ENCODE measurements at places on chromosomes 4 and X.

DNA sequence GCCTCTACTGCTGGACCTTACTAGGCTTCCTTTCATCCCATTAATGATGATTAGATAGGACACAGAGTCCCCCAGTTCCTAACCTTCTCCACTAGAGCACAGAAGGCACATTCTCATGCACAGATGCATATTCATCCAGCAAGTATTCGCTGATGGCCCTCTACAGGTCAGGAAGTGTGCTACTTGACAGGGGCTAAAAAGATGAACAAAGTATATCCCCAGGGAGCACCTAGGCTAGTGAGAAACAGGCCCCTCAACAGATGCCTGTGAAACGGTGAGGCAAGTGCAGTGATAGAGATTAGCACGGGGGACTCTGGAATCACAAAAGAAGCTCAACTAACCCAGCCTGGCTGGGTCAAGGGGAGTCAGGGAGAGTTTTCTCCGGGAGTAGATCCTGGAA lies 95.8 kb downstream of the MGST2 start:
- DNase-seq = no peak

- DNase-seq = no peak
Measured at GRCh38 chrX:123476611-123477219, 256.1 kb downstream of the THOC2 start.

GRCh38 chr4:155569960-155570515 lies 96.6 kb upstream of the GUCY1A1 start:
- no peak for DNase-seq

DNA sequence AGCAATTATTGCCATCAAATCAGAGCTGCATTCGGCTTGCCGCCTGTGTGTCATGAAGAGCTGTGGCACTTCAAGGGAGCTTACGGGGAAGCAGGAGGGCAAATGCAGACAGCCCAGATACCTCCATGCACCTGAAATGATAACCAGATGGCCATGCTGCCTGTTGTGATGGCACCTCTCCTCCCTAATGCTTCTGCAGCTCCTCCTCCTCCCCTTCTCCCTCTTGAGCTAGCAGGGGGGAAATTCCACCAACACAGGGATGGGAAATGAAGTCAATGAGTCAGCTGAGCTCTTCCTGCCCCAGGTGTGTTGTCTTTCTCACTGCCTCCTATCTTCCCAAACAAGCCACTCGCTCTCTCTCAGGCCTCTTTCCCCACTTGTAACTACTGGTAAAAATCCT lies 565.0 kb downstream of the BCOR start:
- DNase-seq = no peak

DNA sequence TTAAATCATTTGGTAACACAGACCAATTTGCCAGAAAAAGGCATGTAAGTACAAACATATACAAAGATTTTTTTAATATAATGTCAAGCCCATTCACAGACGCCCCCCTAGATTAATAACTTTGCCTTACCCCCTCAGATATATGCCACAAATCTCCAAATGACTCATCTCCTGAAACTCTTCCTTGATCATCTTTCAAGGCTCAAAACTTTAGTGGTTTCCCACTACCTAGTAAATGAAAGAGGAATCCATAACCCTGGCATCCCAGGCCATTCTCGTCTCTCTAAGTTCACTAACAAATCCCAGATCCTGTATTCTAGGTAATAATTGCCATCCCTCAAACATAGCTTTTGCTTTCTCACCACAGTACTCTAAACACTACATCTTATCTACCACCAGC lies 61.9 kb downstream of the PRSS12 start:
- DNase-seq = no peak

- DNase-seq = no peak
Measured at GRCh38 chrX:20498851-20499635, 232.3 kb upstream of the RPS6KA3 start.

DNA sequence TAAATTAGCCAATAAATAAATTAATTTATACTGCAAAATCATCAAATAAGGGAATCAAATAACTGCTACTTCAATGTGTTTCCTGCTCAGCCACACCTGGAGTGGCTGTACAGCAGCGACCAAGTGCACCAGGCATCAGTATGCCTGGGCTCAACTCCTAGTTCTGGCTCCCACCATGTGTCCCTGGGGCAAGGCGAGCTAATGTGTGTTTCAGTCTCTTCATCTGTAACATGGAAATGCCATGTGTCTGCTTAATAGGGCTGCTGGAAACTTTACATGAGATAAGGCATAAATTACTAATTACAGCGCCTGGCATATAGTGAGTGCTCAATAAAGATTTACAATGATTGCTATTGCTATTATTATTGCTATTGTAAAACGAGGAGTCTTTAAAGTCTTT lies 109.1 kb upstream of the PDLIM3 start:
- DNase-seq = no peak

DNA sequence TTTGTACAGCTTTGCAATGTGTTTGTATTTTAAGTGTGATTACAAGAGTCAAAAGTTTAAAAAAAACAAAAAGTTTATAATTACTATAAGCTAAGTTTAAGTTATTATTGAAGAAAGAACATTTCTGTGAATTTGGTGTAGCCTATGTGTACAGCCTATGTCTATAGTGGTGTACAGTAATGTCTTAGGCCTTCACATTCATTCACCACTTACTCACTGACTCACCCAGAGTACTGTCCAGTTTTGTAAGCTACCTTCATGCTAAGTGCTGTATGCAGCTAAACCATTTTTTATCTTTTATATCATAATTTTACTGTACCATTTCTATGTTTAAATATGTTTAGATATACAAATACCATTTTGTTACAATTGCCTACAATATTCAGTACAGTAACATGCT lies 182.3 kb downstream of the RPA4 start:
- no peak for DNase-seq

- no peak for DNase-seq
Measured at GRCh38 chr4:113593400-113594230, 167.9 kb downstream of the CAMK2D start.

DNA sequence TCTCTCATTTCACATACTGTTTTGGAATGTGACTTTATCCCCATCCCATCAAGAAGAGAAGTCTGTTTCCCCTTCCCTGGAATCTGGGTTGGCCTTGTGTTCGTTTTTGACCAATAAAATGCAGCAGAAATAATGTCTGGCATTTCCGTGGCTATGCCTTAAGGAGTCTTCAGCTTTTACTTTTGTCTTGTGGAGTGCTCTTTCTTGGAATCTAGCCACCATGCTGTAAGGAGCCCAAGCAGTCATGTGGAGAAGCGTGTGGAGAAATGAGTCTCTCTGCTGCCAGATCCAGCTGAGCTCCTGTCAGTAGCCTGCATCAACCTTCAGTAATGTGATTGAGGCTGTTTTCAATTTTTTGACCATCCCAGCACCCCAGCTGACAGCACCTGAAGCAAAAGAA lies 84.4 kb upstream of the ARMCX2 start:
- no peak for DNase-seq

- no peak for DNase-seq
Measured at GRCh38 chr4:74715706-74716435, 78.5 kb downstream of the BTC start.

DNA sequence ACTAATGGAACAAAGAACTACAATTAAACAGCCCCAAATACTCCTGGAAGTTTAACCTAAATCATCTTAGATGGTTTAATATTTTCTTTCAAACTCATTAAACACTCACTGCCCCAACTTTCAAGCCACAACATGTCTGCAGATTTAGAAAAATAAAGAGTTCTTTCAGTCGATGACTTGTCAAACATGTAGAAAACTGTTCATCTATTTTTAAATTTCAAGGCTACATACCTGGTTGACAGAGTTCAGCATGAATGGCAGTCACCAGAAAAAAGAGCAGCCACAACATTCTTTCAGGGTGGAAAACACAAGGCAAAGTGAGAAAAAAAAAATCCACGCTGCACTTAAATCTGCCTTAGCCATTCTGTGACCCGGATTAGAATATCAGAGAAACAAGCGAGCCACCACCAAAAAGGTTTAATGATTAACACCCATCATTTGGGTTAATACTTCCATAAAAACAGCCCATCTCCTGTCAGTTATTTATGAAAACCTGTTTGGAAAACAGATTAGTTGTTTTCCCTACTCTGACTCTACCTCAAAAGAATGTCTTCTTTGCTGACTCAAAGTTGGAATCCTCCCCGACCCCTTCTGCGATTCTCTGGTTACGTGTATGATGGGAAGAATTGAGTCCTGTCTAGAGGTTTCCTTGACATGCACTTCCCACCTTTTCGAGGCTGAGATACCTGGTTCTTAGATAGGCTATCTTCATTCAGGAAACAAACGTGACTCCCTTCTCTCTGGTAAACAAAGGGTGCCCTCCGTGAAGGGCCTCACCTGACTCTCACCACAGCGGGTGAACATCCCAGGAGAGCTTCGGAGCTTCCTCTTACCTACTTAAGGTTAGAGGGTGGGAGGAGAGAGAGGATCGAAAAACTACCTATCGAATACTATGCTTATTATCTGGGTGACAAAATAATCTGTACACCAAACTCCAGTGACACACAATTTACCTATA lies at the start of gene CLTRN:
Gene CLTRN, minus strand, starts transcription at position 319 of the 958 bp plus-strand sequence. Its CDS starts 30 bp downstream, at position 289.
- no peak for DNase-seq

DNA sequence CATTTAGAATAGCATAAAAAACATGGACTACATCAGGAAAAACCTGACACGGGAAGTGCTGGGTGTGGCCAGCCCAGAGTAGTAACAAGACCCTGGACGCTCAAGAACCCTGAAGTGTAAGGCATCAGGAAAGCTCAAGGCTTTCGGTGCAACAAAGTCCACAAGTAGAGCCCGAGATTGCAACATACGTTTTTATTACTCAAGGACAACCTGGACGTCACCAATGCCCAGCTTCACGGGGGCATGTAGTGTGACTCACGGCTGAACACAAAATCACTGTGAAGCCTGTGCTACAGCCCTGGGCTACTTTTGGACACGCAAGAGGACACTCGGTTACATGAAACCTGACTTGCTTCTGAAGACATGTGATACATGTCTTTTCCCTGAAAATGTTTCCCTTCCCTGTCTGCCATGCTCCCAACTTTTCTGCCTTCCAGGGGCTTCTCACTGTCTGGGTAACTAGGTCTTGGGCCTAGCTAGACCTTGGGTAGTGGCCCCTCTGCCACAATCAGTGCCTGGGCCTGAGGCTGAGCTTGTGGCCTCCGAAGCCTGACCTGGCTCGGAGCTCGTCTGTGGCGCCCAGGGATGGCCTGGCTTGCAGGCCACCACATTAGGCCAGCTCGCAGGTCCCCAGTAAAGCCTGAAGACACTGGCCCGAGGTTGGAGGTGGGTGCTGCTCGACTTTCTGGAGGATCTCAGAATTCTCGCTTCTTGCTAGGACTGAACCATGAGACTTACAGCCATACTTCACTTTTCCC lies 9.2 kb downstream of the IRAK1 start:
- no peak for DNase-seq

- DNase-seq = no peak
Measured at GRCh38 chr4:185011408-185011807, 6.9 kb upstream of the HELT start.

GRCh38 chr4:150525321-150525868 lies 56.6 kb upstream of the MAB21L2 start:
- no peak for DNase-seq

DNA sequence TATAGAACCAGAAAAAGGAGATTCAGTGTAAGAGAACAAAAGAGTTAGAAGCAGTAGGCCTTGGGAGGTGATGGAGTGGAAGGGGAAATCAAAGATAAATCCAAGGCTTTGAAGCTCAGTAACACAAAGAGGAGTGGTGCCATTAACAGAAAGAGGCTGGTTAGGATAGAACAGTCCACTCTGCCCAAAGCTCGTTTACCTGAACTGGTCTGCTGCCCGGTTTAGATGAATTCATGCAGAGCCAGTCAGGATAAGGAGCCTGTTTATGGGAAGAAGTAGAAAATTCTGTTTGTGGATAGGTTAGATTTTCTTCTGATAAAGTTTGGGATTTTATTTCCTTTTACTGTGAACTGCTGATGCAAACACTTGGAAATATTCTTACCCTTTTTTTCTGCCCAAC lies 80.6 kb downstream of the HMGB2 start:
- no peak for DNase-seq

DNA sequence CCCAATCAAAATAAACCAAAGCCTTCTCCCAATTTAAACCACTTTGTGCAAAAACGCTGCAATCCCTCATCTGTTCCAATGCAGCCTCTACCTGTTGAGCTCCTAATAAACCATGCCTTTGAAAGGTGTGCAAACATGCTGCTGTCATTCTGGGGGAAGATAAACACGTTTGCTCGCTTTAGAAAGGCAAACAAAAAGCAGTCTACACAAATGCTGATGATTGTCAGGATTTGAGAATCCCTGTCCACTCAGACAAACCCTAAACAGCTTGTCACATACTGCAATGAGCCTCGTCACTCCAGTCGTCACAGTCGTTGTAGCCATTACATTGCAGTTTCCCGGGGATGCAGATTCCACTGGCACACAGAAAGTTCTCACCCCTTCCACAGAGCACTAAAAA lies 145.2 kb downstream of the CORIN start:
- no peak for DNase-seq

DNA sequence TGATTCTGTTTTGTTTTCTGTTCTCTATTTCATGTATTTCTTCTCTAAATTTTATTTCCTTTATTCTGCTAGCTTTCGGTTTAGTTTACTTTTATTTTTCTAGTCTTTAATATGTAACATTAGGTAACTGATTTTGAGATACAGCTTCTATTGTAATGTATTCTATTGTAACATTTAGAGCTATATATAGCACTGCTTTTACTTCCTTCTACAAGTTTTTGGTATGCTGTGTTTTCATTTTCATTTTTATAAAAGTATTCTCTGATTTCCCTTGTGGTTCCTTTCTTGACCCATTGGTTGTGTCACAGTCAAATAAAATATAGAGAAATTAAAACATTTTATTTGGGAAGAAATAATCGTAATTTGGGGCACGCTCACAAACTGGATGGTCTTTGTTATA lies 13.9 kb upstream of the CT47A1 start:
- no peak for DNase-seq

DNA sequence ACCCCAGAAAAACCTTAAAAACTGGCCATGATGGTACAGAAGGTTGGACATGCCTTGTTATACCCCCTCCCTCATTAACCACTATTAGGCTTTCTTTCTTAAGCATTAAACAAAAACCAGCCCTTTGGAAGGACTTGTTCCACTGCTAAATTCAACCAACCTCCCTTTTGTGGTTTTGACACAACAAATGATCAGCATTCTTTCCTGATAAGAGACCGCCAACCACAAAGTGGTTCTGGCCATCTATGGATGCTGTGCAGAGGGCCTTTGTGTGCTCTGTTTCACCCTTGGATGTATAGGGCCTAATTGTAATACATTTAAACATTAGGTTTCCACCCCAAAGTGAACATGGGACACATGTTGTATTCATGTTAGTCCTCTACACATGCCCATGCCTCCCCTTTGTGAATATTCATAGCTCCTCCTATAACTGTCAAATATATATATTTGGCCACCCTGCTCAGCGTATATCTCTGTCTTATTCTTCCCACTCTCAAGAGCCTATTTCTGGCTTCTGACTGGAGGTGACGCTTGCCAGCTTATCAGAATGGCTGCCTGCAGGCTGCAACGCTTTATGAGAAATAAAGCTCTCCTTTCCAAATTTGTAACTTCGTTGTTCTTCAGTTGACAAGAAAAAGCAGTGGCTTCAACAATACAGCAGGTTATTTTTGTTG lies 126.6 kb downstream of the NPNT start:
- DNase-seq = no peak

DNA sequence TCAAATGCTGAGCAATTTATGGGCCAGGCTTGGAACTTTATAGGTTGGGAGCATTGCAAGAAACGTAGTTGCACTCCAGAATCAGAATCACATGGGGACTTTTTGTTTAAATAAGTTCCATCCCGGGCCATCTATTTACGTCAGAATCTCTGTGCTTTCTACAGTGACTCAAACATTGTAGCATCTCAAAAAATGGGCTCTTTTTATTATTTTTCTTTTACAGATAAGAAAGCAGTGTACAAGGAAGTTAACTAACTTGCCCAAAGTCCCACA lies 10.2 kb downstream of the CC2D2A start:
- DNase-seq = no peak

GRCh38 chr4:17376205-17376604 lies 135.7 kb downstream of the QDPR start:
- DNase-seq = peak; percentile 4
